Left hindlimb (tissue), 1 donor: ENCODE measurements at places on chromosomes 2 and 18.

- no peak for DNase-seq
These were observed 212.4 kb upstream of the PKDCC start for GRCh38 chr2:41835401-41835800.

DNA sequence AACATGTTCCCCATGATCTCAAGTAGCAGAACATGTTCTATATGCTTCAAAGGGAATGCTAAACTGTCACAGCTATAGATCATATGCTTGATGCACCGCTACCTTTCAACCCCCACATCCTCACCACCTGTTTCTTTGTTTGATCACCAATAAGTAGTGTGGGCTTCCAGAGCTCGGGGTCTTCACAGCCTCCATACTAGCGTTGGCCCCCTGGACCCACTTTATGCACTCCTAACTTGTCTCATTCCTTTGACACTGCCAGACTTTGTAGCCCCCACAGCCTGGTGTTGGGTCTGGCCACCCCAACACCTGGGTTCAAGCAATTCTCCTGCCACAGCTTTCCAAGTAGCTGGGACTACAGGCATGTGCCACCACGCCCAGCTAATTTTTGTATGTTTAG is 11.6 kb upstream of the RBM44 start:
- DNase-seq: no peak

GRCh38 chr18:55857409-55857808 is 269.4 kb upstream of the TCF4 start:
- no peak for DNase-seq

- DNase-seq: no peak
These were observed 9.4 kb upstream of the ADD2 start for GRCh38 chr2:70777450-70777849.

DNA sequence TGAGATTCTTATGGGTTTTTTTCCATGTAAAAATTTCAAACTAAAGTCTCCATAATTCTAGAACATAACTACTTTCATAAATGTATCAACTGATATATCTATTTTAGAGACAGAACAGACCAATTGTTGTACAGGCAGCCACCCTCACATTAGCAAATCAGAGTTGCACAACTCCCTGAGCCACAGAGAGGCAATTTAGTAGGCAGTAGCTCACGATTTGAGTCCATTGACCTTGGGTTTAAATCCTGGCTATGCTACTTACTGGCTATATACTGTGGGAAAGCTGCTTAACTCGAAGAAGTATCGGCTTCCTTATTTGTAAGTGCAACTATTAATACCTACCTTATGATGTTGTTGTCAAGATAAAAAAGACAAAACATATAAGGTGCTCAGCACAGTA is 16.2 kb downstream of the MTIF2 start:
- no peak for DNase-seq

DNA sequence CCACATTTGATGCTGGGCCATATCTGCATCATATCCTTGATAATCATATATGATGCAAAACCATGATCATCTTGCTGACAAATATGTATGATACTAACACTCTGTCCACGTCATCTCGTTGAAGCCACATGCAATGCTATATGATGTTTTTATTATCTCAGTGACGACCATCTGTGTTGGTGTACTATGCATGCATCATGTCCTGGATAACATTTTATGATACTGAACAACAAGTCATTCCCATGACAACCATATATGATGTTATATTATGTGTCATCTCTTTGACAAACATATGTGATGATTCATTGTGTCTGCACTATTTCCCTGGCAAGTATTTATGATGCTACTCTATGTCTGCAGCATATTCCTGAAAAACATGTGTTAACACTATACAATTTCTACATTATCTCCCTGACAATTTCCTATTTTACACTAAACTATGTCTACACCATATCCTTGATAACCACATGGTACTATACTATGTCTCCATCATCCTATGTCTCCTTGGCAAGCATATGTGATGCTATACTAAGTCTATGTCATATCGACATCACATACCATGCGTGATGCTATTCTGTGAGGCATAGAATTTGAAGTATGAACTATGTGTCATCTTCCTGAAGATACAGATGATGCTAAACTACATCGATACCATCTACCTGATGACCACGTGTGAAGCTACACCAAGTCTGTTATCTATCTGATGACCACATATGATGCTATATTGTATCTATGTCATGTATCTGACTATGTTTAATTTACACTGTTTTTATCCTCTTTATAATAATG is 37.0 kb downstream of the DAW1 start:
- no peak for DNase-seq

- no peak for DNase-seq
These were observed 52.5 kb upstream of the TAF1B start for GRCh38 chr2:9790702-9791225.

GRCh38 chr2:73457982-73458381 is 72.3 kb downstream of the ALMS1 start:
- DNase-seq: no peak

GRCh38 chr2:62992561-62992960 is 58.1 kb upstream of the OTX1 start:
- no peak for DNase-seq

GRCh38 chr18:901761-902160 is 2.9 kb upstream of the ADCYAP1 start:
- no peak for DNase-seq

DNA sequence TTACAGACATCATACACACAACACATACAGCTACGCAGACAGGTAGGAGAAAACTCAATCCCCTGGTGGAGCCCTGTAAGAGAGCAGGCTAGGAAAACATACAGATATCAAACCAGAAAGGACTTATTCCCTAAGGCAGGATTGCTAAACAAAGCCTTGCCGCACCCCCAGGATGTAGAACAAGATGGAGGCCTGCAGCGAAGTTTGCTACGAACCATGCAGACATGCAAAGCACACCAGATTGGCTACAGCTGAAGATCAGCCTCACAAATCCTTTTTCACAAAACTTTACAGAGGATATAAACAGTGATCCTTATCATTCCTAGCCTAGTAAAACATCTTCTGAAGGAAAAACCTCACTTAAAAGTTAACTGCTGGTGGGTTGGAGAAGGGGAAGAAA is 28.3 kb downstream of the C18orf54 start:
- DNase-seq: no peak

- no peak for DNase-seq
These were observed 14.5 kb upstream of the ERMN start for GRCh38 chr2:157339965-157340655.

DNA sequence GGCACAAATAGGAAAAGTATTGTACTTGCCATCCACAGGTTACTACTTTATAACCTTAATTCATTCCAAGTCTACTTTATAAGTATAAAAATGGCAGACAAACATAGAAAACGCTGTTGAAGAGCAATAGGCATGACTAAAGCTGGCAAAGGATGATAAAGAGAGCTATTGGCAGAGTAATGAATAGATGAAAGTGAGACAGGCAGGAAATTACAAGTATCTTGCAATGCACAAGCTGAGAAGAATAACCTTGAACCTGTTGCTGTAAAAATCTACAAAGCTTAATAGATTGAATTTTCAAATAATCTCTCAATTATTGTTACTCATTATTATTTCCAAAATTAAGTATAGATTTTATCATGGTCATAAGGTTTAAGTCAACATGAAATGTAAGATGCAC is 8.8 kb downstream of the PELI1 start:
- no peak for DNase-seq

GRCh38 chr2:199692489-199692888 is 158.5 kb downstream of the FTCDNL1 start:
- peak; percentile 29 for DNase-seq
